HT-29 (cell line): ENCODE measurements at places on chromosomes 7 and 10.

DNA sequence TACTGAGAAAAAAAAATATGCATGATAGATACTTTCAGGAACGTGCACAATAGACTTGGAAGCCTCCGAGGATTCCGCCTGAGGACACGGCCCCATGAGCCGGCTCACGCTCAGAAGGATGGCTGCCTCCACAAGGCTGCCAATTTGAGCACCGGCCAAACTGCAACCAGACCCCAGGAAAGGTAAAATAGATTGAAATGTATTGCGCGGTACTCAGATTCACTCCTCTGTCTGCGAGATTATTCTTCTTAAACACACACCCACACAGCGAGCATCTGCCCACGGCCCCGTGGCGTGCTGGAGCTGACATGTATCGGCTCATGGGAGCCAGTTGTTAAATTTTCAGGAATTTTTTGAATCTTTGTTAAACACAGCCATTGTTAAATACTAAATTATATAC is 653.2 kb upstream of the MKI67 start:
- no peak for DNase-seq

GRCh38 chr10:6787091-6787490 is 207.0 kb upstream of the PRKCQ start:
- DNase-seq: no peak

DNA sequence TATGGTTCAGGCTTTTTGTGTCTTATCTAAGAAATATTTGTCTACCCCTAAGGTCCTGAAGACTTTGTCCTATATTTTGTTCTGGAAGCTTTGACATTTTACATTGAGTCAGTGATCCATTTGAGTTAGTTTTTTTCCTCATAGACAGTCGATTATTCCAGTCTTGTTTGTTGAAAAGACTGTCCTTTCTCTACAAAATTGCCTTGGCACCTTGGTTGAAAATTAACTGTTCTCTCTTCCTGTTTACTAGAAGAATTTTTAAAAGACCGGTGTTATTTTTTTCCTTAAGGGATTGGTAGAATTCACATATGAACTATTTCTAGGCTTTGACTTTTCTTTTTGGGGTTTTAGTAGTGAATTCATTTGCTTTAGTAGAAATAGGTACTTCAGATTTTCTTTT is 12.0 kb downstream of the PLEKHA1 start:
- DNase-seq: no peak

GRCh38 chr10:95626500-95626899 is 30.0 kb downstream of the ALDH18A1 start:
- DNase-seq: no peak

DNA sequence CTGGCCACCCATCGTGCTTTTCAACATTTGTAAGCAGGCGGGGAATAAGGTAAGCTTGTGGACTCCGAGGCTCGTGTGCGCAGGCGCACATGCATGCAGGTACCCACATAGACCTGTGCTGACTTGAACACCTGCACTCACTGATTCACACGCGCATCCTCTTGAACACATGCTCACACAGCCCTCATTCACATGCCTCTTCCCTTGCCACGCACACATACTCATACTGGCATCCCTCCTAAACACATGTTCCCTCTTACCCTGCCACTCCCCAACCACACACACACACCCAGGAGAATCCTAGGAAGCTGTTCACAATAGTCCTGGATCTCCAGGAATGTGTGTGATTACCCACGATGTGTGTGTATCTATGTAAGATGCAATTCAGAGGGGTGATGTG is 44.1 kb upstream of the LBX1 start:
- no peak for DNase-seq

DNA sequence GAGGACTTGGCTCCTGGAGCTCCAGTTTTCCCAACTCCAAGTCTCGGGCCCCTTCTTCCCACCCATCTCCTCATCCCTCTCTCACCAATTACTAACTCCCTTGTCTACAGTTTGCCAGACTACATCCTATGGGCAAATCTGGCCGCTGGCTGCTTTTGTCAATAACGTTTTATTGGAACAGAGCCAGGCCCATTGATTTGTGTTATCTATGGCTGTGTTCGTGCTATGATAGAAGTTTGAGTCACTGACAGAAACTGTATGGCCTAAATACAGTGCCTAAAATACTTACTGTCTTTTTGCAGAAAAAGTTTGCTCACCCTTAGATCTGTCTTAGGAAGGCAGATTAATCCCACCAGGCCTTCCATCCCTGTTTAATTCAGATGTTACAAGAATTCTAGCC is 71.3 kb downstream of the PIP4K2A start:
- no peak for DNase-seq

DNA sequence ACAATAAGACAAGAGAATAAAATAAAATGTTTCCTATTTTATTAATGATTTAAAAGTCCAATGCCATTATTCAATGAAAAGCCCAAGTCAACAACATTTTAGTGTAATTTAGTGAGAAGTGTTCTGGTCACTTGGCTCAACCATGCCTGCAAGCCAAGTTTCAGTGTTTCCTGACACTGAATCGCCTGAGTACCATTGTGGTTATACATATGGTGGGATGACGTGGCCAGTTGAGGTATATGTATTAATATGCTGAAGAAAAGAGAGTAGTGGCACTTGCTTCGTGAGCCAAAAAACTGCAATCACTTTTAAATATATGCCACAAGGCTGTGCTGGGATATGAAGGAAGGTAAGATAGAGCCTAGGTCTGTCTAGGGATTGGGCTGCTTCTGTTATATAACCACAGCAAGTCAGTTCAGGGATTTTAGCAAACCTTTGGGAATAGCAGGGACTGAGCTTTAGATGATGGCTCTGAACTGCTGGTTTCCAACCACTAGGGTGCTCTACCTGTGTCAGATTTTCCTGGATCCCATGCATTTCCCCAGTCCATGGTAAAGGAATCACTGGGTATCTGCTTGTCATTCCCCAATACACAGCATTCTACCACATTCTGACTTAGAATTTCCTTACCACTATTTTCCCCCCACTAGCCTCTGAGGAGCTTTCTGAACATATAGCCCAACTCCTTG is 214.0 kb upstream of the PRPS1L1 start:
- DNase-seq: no peak

GRCh38 chr7:128302139-128302538 is 41.6 kb downstream of the RBM28 start:
- DNase-seq: no peak

DNA sequence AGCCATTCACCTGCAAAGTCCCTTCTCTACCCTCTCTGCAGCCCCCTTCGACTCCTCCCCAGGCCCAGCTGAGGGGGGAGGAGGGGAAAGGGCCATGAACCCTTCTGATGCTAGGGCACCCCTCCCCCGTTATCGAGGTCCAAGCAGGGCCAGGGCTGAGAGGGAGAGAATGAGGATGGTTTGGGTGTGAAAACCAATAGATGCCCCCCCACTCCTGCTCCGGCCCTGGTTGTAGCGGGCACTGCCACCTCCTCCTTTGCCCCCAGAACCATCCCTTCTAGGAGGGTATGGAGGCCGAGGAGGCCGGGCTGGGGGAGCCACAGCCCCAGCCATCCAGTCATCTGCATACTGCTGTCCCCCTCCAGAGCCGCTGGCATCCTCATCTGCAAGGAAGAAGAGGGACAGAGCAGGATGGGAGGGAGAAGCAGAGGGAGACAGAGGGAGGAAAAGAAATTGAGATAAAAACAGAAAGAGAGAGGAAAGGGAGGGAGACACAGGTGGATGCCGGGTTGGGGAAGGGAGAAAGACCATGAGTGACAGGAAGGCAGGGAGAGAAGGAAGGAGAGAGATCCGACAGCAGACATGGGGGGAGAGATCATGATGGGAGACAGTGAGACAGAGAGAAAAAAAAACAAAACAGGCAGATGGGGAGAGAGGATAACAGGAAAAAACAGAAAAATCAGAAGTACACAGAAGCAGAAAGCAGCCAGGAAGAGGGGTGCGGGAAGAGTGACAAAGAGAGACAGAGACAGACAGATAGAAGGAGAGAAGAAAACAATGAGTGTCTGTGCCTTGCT is 1.9 kb upstream of the GAL3ST4 start:
- DNase-seq: no peak

DNA sequence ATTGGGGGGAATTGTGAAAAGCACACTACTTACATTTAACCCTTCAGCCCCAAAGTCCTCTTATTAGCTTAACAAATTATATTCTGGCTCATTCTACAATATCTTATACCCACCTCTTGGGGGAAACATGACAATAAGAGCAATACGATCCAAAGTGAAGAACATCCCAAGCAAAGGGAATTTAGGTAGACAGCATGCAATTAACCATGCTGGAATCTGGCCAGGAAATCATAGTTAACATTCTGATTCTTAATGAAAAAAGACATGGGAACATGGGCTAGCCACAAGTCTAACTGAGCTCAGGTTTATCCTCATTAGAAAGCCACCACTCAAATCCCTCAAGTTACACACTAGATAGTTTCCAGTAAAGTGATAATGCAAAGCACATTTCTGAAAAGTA is 241.9 kb upstream of the SLC26A5 start:
- DNase-seq: no peak

GRCh38 chr10:133370030-133370786 is 2.9 kb downstream of the ECHS1 start:
- no peak for DNase-seq

DNA sequence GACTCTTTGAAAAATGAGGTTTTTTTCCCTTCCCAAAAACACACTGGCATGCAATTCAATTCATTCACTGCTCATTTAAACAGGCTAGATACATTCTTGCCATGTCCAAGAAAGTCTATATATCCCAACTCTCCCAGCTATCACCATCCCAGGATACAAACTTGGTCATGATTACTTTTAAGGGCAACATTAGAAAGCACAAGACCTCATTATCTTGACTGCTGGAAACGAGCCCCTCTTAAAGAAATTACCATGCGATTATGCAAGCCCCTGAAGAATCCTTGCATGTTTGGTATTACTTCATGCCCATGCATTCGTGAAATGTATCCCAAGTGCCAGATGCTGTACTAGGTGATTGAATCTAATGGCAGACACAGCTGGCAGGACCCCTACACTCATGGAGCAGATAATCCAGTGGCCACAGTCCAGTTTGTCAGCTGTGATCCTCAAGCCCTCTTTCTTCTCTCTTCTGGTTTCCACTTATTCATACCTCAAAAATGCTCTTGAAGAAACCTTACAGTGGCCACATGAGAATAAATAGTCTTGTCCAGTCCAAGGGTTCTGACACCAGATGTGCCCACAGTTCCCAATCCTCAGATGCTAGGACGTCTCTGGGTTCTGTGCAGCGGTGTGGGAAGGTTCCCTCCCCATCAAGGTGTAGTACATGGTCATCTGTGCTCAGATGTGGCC is 103.7 kb upstream of the HABP2 start:
- no peak for DNase-seq

DNA sequence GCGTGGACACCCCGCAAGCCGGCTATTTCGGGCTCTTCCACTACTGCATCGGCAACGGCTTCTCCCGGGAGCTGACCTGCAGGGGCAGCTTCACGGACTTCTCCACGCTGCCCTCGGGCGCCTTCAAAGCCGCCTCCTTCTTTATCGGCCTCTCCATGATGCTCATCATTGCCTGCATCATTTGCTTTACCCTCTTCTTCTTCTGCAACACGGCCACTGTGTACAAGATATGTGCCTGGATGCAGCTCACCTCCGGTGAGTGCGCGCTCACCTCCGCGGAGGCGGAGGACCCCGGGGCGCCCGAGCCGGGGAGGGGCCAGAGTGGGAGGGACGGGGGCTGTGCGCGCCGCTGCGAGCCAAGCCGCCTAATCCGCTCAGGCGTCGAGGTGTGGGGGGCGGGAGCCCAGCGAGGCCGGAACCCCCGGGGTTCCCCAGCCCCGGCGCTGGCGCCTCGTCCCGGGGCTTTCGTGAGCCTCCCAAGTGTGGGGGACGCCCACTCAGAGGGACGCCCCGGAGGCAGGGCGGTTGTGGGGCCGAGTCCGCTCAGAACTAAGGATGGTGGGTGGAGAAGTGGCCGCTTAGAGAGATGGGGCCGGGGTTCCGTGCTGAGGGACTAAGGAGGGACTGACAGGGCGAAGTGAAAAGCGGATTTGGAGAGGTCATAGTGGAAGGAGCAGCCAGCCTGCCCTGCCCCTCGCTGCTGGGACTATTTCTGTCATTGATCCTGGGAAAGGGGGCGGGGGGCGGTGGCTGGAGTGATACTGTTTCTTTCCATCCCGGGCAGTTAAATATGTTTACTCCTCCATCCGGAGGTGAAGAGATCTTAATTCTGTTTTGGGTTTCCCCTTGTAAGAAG is 795 bp downstream of the LHFPL3 start:
- DNase-seq: no peak

DNA sequence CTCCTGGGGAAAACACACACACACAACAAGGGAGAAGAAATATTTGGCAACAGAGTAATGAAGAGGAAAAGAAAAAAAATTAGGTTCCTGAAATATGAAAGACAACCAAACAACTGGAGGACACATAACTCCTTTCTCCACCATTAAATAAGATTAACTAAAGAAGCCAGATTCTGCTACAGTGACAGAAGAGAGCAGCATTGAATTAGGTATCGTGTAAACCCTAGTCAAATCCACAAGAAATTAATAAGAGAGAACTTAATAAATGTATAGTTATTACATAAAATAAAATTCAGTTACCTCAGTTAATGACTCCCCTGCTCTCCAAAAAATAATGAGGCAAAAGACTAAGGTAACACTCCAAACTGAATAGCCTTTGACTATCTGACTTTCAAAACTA is 306.7 kb downstream of the CRPPA start:
- peak; percentile 71 for DNase-seq

DNA sequence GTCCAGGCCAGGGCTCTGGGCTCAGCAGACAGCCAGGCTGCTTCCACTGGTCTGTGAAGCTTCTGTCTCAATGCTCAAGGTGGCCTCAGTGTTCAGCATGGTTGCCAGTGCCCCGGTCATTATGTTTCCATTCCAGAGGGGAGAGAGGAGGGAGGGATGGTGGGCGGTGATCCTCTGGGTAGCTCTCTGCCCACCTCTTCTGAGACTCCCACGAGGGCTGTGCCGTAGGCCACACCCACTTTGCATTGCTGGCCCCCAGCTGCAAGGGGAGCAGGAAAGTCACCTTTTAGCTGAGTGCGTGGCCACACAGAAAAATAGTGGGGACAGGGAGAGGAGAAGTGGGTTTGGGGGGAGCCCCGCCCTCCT is 42.5 kb downstream of the FOXK1 start:
- peak; percentile 16 for DNase-seq

GRCh38 chr10:61406736-61407135 is 46.4 kb downstream of the TMEM26 start:
- DNase-seq: no peak

- DNase-seq: peak; percentile 58
Measured at GRCh38 chr7:29588900-29589696, 25.5 kb downstream of the PRR15 start.

DNA sequence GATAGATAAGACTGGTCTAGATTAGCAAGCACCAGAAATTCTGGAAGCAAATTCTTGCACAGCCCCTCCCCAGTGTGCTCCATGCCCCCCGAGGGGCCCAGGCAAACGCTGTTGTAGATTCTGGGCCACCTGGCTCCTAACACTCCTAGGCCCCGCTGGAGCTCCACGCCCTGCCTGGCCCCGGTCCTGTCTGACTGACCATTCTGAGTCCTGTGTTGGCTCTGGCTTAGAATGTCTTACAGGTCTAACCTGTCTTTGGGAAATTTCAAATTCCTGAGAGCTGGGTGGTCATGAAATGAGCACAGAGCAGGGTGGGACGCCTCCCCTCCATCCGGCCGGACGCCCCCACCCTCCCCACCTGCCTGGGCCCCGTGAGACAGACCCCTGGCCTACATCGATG is 12.6 kb upstream of the OPALIN start:
- DNase-seq: no peak

- DNase-seq: no peak
Measured at GRCh38 chr10:23322082-23322481, 22.5 kb downstream of the C10orf67 start.

GRCh38 chr7:77606562-77606961 is 69.5 kb downstream of the PTPN12 start:
- no peak for DNase-seq

GRCh38 chr10:102473445-102474331 is 22.3 kb upstream of the C10orf95 start:
- DNase-seq: no peak

GRCh38 chr7:11428877-11429581 is 403.0 kb downstream of the THSD7A start:
- no peak for DNase-seq
